Right renal pelvis (tissue), 4 donors: ENCODE measurements at places on chromosomes 6 and 20. TPM values are rescaled to one million over a fixed set of nuclear protein-coding genes. Genes with fewer than 3 reads are reported as not detected.

The LTB gene
- 1.3 TPM for polyA plus RNA-seq

The USP49 gene
- polyA plus RNA-seq = 11.3 TPM

The DOP1A gene
- 30.4 TPM for polyA plus RNA-seq

The SLC16A10 gene
- polyA plus RNA-seq = 28.8 TPM

The ZBTB9 gene
- 15.3 TPM for polyA plus RNA-seq

The SPATS1 gene
- not detected for polyA plus RNA-seq

The PHACTR2 gene
- 26.6 TPM for polyA plus RNA-seq

The PRSS35 gene
- 47.8 TPM for polyA plus RNA-seq

The SNAP91 gene
- 0.96 TPM for polyA plus RNA-seq

The HDGFL1 gene
- not detected for polyA plus RNA-seq

The GINS1 gene
- 20.9 TPM for polyA plus RNA-seq

GRCh38 chr6:125910527-125910926, 46.0 kb upstream of the HINT3 start:
- no peak for DNase-seq

GRCh38 chr6:148068437-148069061, 274.1 kb upstream of the SASH1 start:
- no peak for DNase-seq

DNA sequence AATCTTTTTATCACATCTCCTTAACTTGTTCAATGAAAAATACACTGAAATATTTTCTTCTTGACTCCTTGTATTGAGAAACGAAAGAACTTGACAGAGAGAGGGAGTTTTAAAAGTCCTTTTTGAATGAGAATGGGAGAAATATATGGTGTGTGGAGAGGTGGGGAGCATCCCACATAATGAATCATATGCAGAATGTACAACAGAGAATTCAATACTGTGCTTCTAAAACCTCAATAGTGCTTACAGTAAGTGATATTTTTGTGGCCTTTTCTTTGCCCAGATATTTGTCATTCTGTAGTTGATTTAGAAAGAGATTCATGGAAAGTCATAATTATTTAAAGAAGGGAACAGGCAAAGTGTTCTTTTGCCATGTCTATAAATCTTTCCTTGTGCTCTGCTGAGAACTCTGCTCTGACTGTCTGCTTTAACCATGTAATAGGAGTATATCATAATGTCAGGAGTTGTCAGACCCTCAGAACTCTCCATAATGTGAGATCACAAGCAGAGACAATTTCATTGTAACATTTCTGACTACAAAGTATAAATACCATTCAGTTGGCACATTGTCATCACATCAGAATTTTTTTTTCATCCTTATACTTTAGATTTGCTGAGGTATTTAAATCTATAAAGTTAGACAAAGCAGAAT, 32.8 kb upstream of the HS3ST5 start:
- DNase-seq = no peak

- DNase-seq = no peak
Measured at GRCh38 chr6:38481851-38482250, 157.9 kb downstream of the BTBD9 start.

DNA sequence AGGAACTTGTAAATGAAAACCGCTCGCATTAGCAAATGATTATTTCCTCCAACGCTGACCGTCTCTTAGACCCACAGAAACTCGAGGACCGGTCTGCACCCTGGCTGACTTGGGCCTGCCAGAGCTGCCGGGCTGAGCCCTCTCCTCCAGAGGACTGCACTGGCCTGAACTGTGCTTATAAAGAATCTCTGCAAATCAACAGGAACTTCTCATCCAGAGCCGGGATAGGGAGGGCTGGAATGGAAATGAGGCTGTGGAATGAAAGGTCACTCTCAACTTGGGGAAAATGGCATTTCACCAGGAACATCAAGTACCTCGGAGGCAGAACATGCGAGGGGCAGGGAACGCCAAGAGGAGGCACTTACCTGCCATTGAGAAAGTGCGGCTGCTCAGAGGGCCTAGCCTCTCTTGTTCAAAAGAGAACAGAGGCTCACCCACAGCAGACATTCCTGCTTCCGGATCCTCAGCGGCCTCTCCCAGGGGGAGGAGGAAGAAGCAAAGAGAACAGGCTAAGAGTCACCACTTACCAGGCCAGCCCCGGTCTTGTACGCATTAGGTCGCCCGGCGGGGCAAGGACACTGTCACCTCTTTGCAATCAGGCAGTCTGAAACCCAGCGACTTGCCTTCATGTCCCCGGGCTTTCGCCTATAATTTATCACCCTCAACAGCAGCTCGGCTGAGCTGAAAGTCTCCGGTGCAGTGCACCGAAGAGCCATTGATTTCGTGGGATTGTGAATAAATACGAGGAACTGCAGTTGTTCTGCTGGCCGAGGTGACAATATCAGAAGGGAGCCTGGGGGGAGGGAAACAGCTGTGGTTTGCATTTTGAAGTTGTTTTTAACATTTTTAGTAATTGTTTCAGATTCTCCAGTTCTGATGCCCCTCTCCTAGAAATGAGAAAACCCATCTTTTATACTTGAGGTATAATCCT, 37.6 kb downstream of the ZMYND8 start:
- no peak for DNase-seq

DNA sequence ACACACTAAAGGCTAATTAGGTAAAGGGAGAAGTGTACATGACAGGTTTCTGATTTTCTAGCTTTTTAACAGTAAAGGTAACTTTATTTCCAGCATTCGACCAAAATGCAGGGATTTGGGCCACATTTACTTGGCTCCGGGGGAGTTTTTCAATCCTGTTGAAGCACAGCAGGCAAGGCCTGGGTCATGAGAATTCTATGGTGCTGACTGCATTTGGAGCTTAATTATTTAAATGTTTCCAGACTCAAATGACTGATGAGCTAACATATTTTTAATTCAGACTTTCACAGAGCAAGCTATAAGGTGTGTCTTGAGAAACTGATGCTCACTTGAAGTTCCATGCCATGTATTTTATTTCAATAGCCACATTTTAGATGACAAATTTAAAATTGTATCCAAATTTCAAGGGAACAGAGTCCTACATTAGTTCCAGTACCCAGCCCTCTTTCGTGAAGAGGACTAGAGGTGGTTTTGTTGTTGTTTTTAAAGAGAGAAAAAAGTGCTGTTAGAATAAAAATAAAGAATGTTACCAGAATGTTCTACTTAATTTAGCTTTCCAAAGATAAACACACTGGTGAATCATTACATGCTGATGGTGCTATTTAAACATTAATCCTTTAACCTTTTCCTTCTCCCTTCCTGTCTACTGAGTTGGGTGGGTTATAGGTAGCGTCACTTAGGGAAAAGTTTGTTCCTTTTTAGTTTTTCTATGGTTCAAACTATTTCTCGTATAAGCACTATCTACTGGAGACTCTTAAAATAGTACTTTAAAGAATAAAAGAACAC, 82.3 kb upstream of the PHACTR2 start:
- DNase-seq = no peak

DNA sequence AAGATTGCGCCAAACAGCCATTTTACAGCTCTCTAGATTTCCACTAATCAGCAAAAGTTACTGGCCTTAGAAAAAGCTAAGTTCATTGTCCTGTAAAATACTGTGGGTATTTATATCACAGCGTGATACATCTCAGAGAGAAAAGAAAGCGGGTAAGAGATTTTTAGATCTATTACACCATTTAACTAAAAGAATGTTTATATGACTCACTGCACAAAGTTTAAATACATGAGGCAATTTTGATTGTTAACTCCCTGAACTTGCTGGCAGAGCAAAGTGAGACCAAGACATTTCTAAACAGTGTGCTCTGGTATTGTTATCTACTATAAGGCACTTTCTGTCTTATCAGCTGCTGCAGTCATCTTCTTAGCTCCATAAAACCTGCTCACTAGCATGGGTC, 314.3 kb downstream of the EPHA7 start:
- DNase-seq = no peak

GRCh38 chr6:27514906-27515495, 42.1 kb upstream of the ZNF184 start:
- DNase-seq = no peak

DNA sequence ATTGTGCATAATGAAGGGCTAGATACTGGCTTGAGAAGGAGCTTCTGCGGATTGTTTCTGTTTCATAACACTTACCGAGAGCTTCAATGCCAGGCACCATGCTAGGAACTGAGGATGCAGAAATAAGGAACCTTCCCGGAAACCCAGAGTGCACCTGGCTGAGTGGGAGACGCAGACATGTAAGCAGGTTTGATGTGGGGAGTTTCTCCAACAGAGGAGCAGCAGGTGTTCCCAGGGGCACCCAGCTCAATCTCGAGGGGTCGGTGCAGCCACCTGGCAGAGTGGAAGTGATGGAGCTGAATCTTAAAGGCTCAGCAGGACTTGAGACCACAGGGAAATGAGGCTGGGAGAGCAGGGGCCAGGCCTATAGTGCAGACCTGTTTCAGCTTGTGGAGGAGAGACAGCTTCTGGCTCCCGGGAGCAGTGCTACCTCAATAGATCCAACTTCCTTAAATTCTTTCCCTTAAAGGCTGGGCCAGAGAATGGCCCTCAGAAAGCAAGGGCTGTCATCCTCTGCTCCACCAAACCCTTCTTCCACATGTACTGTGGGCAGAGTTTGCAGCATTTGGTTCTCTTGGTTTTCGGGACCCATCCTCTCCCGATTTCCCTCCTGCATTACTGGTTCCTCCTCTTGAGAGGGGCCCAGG, 27.8 kb upstream of the SRC start:
- DNase-seq = no peak

- no peak for DNase-seq
Measured at GRCh38 chr20:43022568-43022967, 167.1 kb downstream of the PTPRT start.

- no peak for DNase-seq
Measured at GRCh38 chr6:153595903-153596302, 443.1 kb upstream of the OPRM1 start.

DNA sequence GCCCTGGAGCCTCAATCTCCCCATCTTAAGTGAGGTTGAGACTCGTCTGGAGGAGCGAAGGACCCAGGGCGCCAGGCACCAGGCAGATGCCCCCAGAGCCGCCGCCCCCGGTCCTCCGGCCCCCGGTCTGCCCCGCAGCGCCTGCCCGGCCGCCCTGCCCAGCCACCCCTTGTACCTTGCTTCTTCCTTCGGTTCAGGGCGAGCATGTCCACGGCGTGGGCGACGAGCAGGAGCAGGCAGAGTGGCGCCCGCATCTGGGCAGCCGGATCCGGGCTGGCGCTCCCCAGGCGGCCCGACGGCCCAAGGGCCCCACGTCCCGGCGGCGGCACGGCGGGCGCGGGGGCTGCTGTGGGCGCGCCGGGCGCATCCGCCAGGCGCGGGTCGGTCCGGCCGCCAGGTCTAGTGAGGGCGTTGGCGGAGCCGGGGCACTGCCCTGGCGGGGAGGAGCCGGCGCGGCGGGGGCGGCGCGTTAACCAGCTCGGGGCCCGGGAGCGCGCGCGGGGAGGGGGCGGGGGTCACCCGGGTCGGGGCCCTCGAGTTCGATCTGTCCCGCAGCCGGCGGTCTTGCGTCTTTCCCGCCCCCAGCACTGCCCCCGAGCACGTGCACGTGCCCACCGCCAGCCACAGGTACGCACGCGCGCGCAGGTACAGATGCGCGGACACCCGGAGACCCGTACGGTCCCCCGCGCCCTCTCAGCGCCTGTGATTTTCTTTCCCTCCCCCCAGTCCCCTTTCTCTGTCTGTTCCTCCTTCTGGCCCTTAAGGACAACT, at the start of gene RSPO4:
TSS of gene RSPO4 (minus strand) at position 401 of the 771 bp plus-strand sequence. CDS start at position 254, 147 bp downstream.
- no peak for DNase-seq

- DNase-seq = no peak
Measured at GRCh38 chr6:5610640-5611039, 349.3 kb downstream of the FARS2 start.

GRCh38 chr20:16864069-16864468, 115.9 kb downstream of the OTOR start:
- DNase-seq = no peak

- no peak for DNase-seq
Measured at GRCh38 chr20:53922901-53923314, 147.5 kb downstream of the BCAS1 start.

GRCh38 chr6:136024711-136025110, 173.2 kb downstream of the PDE7B start:
- DNase-seq = no peak

GRCh38 chr6:161266513-161267230, 7.2 kb downstream of the AGPAT4 start:
- DNase-seq = no peak

DNA sequence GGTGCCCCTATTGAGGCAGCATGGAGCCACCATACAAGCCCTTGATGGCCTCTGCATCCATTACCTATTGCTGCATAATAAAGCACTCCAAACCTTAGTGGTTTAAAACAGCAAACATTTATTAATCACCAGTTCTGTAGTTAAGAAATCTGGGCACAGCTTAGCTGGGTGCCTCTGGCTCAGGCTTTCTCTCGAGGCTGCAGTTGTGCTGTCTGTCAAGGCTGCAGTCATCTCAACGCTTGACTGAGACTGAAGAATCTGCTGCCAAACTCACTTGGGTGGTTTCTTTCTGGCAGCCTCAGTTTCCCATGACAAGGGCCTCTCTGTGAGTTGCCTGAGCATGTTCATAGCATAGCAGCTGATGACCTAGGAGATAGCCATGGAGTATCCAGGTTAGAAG, 207.4 kb upstream of the LRFN2 start:
- no peak for DNase-seq

DNA sequence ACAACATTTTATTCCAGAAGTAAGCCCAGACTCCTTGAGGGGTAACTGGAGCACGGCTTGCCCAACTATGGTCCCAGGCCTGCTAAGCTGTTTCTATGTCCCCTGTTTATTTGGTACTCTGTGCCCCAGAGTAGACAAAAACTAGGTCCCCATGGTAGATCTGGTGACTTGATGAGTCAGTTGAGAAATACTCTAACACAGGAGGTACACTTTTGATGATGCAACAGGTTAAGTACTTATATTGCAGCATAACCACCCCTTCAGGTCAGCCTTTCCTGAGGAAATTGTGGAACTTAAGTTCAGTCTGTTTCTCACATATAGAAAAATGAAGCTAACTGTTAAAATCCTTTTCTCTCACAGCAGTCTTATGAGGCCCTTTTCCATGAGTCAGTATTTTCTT, 19.6 kb downstream of the TTPAL start:
- no peak for DNase-seq

GRCh38 chr6:97176468-97176867, 106.5 kb downstream of the MMS22L start:
- no peak for DNase-seq

DNA sequence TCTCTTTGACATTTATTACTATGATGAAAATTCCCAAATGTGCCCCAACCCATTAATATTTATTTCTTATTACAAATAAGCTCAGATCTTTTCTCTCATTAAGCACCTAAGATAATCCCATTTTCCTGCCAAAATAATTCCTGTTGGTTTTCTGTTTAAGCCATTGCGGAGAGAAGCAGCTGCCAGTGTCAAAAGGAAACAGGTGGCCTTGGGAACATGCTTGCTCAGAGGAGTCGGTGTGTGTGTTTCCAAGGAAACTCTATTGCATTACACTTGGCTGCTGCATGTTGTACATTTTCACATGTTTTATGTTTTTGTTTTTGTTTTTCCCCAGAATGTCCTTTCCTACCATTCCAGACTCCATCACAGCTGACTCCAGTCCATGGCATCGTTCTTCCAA, 56.4 kb downstream of the CD24 start:
- no peak for DNase-seq

GRCh38 chr20:4776079-4776630, 54.4 kb downstream of the PRND start:
- DNase-seq = no peak

- DNase-seq = no peak
Measured at GRCh38 chr20:35368666-35369423, 42.9 kb downstream of the UQCC1 start.

GRCh38 chr6:45714741-45715507, 300.7 kb downstream of the CLIC5 start:
- peak; percentile 77 for DNase-seq
